Tracheal epithelial cell (primary cell): ENCODE measurements at places on chromosomes 16 and 17. TPM values are rescaled to one million over a fixed set of nuclear protein-coding genes. Genes with fewer than 3 reads are reported as not detected.

The RFNG gene
- total RNA-seq, result 36.1 and 37.5 TPM in 2 replicates

The TPSAB1 gene
- total RNA-seq, result not detected in 2 replicates

The HES7 gene
- total RNA-seq, result 1.2 and 1.5 TPM in 2 replicates

The PNMT gene
- total RNA-seq, result not detected in 2 replicates

The RNF43 gene
- total RNA-seq, result 4.6 and 6.0 TPM in 2 replicates

The ATP1B2 gene
- total RNA-seq, result not detected in 2 replicates

The INPP5K gene
- total RNA-seq, result 36.6 and 40.1 TPM in 2 replicates

The FADS6 gene
- 0.21 and 0.24 TPM in 2 replicates for total RNA-seq

The BCO1 gene
- 0.24 TPM in 1 of 2 replicates, not detected in the other for total RNA-seq

The PTX4 gene
- total RNA-seq, result 0.85 TPM in 1 of 2 replicates, not detected in the other

The OR3A3 gene
- not detected in 2 replicates for total RNA-seq

The JPH3 gene
- not detected in 2 replicates for total RNA-seq

The CLEC10A gene
- not detected in 2 replicates for total RNA-seq

The FOXF1 gene
- not detected in 2 replicates for total RNA-seq

The HAP1 gene
- 1.2 and 1.3 TPM in 2 replicates for total RNA-seq

The DYNLRB2 gene
- total RNA-seq, result not detected in 2 replicates

The CEP295NL gene
- total RNA-seq, result 0.24 TPM in 1 of 2 replicates, not detected in the other

The PERCC1 gene
- not detected in 2 replicates for total RNA-seq

The HAS3 gene
- 15.6 and 35.4 TPM in 2 replicates for total RNA-seq

The FBXW10B gene
- total RNA-seq, result 1.4 TPM in 1 of 2 replicates, not detected in the other

The CMTM2 gene
- not detected in 2 replicates for total RNA-seq

The DHRS7C gene
- not detected in 2 replicates for total RNA-seq
